ENCODE measurements at places on chromosomes 12 and 14.

DNA sequence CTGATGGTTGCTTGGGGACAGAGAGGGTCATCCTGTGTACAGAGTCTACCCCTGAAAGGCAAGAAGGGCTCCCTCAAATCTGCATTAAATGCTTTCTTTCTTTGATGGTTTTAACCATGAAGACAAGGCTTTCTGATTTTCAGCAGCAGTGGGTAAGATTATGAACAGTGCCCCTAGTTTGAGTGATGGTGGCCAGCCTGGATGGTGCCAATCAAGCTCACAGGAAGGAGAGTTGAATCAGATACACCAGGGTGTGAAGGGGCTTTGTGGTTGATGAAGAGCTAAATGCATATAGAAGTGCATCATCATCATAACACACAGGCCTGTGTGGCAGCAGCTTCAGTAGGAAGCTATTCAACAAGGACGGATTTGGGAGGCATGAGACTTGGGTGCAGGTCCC lies 5.7 kb downstream of the KRT85 start:
- no peak for DNase-seq

GRCh38 chr14:85024931-85025330 lies 505.0 kb upstream of the FLRT2 start:
- no peak for DNase-seq

GRCh38 chr12:60159761-60160160 lies 563.9 kb downstream of the SLC16A7 start:
- no peak for DNase-seq

DNA sequence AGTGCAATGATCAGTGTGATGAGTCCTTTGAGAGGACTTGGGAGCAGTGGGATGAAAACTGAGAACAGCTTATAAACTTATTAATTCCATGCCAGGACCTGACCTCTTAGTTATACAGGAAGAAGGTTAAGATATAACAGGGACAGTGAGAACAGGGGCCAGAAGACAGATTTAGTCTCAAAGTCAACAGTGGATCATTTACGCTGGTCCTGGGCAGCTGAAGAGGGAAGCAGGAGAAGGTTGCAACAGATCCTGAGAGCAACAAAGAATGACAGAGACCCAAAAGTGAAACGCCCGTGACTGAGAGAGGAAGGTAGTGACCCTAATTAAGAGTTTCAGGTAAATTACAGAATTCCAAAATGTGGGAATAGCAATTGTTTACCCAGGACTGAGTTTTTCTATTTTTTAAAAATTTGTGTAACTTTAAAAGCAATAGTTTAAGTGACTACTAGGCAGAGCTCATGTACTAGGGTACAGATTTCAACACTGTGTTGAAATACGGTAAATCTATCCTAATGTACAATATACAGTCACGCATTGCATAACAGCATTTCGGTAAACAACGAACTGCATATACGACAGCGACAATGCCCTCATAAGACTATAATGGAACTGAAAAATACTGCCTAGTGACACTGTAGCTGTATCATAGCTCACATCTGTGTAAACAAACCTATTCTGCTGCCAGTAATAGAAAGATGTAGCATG lies 77.7 kb upstream of the GNPNAT1 start:
- no peak for DNase-seq

GRCh38 chr14:80522936-80523335 lies 311.6 kb upstream of the DIO2 start:
- DNase-seq: no peak

DNA sequence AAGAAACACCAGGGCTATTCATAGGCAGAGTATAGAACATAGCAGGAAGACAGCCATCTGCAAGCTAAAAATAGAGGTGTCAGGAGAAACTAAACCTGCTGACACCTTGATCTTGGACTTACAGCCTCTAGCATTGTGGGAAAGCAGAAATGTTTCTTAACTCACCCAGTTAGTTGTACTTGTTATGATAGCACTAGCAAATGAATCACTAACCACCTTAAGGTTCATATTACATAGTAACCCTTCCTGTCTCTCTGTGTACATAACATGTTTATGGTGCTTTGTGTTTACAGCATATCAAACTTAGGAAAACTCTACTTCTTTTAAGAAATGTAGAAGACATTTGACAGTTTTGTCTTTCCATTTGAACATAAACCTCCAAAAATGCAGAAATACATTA lies 1031.3 kb downstream of the FSCB start:
- DNase-seq: no peak

DNA sequence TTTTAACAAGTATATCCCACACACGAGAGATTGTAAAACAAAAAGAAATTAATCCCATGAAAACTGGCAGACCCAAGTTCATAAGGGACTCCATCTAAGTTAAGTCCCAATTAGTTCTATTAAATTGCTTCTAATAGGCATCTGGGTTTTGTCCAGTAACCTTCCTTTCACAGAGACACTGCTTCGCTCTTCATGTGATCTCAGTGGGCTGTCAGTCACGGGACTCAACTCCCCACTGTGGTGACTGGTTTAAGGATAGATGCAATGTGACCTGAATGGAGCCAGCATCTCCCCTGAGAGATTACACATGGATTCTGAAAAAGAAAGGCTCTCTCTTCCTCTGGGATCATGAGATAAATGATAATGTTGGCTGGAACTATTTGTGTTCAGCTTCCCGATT lies 96.4 kb downstream of the GAS2L3 start:
- no peak for DNase-seq

GRCh38 chr12:21608196-21608595 lies 3.5 kb upstream of the GYS2 start:
- DNase-seq: no peak

DNA sequence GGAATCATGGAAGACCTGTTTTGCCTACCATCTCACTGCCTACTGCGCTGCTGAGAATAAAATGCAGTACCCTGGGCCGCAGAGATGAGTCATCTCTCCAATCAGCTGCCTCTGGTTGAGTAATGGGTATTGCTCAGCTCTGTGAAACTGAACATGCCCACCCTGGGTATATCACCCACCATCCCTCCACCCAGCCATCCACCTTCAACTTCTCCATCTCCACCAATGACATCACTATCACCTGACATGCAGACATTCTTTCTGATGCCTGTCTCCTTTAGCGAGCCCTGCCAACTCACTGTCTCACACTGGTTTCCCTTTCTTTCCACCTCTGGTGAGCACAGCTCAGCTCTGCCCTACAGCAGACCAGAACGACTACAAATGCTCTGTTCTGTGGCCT lies 33.6 kb downstream of the E2F7 start:
- DNase-seq: peak; percentile 53

DNA sequence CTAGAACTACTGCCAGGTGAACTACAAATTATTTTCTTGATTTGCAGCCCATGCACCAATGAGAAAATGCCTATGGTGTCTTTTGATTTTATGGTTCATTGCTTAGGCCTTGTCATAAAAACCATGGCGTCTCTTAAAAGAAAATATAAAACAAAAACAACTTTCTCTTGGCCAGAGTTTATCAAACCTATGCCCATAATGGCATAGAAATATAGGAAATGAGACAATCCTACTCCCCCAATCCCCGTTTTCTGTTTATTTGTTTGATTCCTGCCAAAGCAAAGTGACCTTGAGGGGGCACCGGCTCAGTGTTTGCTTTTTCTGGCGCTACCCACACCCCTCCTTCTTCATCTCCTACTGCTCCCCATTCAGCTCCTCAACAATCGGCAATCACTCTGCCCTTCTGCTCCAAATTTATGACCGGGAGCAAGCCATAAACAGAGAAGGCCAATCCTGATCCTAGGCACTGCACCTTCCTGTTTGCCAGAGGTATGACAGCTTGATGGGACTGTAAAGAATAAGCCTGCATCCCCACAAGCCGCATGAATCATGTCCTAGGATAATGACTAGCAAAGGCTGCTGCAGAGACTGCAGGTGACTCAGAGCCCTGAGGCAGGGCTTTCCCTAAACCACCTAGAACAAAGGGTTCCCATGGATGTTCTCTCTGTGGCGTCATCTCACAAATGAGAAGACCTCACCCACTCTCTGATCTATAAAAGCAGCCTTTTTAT lies 874.9 kb downstream of the NRXN3 start:
- peak; percentile 50 for DNase-seq

DNA sequence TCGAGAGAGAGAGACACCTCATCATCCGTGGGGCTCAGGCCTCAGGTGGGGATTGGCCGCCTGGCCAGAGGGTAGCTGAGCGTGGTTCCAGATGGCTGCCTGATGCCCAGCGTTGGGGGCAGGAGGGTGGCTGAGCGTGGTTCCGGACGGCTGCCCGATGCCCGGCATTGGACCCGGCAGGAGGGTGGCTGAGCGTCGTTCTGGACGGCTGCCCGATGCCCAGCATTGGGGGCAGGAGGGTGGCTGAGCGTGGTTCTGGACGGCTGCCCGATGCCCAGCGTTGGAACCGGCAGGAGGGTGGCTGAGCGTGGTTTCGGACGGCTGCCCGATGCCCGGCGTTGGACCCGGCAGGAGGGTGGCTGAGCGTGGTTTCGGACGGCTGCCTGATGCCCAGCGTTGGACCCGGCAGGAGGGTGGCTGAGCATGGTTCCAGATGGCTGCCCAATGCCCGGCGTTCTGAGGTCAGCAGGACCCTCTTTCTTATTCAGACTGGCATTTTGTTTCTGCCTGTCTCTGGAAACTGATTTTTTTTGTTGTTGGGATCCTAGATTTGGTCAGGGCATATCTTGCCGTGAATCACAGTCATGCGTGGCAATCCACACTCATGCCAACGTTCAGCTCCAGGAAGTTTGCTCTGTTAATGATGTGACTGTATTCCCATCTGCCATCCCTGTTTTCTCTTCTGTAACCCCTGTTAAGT lies 40.7 kb downstream of the GALNT9 start:
- DNase-seq: no peak

DNA sequence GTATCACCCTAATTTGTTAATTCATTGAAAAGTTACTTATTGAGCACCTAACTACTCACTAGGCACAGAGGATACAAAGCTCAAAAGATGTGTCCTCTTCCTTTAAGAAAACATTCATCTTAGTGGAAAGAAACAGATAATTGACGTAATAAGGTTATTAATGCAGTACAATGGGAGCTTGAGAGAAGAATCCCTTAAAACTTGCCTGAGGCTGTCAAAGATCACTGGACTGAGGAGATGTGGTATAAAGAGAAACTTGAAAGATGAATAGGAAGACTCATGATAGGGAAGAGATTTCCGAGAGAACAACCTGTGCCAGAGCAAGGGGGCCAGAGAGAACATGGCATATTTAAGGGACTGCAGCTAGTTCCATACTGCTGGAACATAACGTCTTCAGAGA lies 19.1 kb downstream of the GOLGA5 start:
- DNase-seq: no peak

DNA sequence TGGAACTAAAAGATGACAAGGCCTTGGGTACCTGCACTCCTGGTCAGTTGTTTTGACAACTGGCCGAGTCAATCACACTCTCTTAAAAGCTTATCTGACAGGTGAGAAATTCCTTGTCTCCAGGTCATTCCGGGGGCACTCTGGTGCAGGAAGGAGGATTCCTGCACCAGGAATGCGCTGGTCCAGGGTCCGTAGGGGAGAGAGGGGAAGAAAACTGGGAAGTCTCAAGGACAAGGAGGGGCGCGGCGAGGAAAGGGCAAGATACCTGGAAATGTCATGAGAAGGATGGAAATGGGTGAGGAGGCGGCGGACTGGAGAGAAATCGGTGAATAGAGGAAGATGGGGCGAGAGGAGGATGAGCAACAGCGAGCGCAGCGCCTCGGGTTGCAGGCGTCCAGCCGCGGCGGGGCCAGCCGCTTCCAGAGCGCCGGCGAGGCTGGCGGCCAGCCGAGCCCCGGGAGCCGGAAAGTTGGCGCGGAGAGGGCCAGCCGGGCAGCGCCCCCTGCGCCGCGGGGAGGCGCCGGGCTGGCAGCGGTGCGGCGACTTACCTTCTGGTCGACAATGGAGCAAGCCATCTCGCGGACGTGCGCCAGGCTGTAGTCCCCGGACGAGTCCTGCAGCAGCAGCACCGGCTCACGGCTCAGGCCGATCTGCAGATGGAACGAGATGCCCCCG lies 809 bp downstream of the PRKD1 start:
- DNase-seq: peak; percentile 68

DNA sequence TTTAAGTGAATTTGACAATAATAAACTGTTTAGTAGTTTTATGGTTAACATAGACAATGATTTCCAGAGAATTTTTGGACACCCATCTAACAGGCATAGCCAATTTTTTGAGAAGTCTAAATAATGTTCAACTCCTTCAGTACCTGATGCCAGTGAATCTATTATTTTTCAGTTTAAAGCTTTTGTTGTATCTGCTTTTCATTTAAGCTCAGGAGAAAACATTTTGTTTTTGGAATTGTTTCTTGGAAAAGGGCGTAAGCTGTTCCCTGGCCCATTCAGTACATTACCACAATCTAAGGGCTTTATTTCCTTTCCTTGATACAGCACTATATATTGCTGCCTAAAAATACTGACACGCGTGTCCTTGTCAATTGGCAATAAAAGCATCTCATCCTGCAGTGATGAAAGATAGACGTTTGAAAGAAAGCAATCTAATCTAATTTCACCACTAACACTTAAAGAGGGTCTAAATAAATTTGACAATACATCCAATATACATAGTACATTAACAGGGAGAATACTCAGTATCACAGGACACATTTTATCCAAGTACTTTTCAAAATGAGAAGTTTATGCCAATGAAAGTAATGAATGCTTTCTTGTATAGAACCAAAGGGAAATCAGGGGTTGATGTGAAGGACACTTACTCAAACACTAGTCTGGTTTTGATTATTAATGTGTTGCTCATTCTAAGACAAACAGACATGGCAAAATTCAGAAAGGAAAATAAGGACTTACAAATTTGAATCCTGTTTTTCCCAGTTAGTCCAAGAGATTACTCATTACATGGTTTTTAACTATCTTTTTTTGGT lies 104.2 kb upstream of the LGR5 start:
- DNase-seq: no peak

DNA sequence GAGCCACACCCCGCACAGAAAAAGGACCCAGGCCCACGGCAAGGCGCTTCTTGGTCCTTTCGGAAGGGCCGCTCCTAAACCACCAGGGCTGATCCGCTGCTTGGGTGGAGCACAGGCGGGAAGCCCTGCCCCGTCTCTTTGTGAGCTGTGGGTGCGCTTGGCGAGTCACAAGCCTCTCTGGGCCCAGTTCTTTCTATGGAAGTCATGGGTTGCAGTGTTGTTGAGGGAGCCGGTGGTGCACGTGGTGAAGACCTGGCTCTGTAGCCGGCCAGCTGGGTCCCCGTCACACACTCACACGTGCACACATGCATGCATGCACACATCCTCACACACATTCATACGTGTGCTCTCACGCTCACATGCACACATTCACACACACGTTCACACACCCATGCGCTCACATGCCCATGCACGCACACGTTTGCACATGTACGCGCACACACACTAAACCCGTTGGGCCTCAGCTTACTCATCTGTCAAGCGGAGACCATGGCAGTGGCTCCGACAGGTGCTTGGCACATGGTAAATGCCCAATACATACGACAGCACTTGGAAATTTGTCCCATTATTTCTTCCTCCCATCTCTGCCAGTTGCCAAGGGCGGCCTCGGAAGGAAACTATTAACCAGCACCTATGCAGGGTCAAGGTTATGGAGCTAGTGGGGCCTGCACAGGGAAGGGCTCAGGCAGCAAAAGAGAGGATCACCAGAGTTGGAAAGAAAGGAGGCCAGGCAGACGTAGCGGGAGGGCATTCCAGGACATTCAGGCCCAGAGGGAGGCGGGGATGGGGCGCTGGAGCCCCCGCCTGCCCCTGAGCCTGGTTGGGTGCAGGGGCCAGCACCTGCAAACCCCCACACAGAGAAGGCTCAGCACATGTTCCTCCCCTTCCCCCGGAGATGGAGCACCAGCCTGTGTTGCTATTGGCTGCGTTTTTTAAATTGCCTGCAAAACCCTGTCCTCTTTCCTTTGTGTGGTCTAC lies 96.9 kb downstream of the SETD3 start:
- no peak for DNase-seq

GRCh38 chr12:124236625-124237031 lies 58.3 kb upstream of the RFLNA start:
- peak; percentile 91 for DNase-seq

- no peak for DNase-seq
Measured at GRCh38 chr14:52060080-52060479, 8.8 kb downstream of the NID2 start.

All from Daoy (cell line).